GM23248 (cell line): ENCODE measurements at places on chromosomes 5 and 9. TPM values are rescaled to one million over a fixed set of nuclear protein-coding genes. Genes with fewer than 3 reads are reported as not detected.

RHOBTB3 gene
- total RNA-seq, result 202 and 214 TPM in 2 replicates

ZBTB5 gene
- 8.3 and 8.7 TPM in 2 replicates for total RNA-seq

OR1J2 gene
- total RNA-seq, result 0.22 TPM in 1 of 2 replicates, not detected in the other

SIT1 gene
- total RNA-seq, result not detected in 2 replicates

GRCh38 chr9:136286987-136287379, 16.9 kb downstream of the CCDC187 start:
- H3K27ac ChIP-seq, result no peak overlapping the region
- H3K4me1 ChIP-seq, result no peaks in the 10 kb centered on the region
- no peaks in the 10 kb centered on the region for H3K36me3 ChIP-seq
- no peak overlapping the region for H3K4me3 ChIP-seq

DNA sequence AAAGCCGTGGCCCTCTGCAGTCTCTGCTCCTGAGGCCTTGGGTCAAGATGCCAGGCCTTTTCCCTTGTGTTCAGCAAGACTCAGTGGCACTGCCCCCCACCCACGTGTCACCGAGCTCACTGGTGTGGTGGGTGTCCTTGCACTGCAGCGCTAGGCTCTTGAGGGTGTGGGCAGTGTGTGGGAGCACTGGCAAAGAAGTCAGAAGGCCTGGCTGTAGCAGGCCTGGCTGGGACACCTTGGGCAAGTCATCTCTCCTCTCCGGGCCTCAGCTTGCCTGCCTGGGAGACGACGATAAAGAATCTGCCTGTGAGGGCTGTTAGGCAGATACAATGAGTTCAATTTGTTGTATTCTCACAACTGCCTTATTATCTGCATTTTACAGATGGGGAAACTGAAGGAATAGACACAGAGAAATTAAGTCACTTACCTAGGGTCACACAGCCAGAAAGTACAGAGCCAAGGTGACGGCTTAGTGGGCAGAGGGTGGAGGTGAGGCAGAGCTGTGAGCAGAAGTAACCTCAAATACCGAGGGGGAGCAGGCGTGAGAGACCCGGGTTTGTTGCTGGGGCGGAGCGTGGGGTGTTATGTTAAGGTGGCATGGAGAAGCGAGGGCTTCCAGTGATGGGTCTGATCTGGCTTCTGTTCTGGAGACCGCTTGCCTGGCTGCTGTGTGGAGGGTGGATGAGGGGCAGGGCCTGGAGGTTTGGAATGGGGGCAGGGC, 1.4 kb downstream of the TSPAN17 start:
- H3K27me3 ChIP-seq, result no peaks in the 10 kb centered on the region
- peak; percentile 45 for DNase-seq
- no peaks in the 10 kb centered on the region for H3K36me3 ChIP-seq
- no peak overlapping the region for H3K27ac ChIP-seq
- peaks cover 18% of the 10 kb centered on the region for H3K4me1 ChIP-seq

DNA sequence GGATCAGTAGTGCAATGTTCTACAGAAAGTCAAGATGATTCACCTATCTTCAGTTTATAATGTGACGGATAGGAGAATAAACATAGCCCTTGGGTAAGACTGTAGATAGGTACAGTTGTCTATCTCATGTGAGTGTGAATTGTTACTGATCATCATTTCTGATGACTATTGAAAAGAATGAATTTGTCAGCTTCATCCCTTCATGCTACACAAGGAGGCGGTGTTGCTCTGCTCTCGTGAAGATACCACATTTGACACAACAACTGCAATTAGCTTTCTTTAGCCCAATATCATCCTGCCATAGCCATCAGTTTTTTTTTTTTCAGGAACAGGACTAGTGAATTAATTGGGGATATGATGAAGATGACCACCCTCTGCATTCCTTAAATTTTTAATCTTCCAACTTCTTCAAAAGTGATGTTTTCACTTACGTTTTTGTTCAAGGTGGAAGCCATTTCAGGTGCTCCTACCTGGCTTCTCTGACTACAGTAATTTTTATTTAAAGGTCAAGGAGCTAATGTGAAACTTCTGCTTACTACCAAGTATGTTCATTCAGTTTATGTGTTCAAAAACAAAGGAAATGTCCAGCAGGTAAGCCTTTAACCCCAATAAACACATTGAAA, 152.9 kb upstream of the MOCS2 start:
- peak; percentile 80 for DNase-seq
- no peak overlapping the region for H3K4me3 ChIP-seq
- H3K27ac ChIP-seq, result no peak overlapping the region

- no peaks in the 10 kb centered on the region for H3K36me3 ChIP-seq
- DNase-seq, result no peak
- H3K4me3 ChIP-seq, result no peak overlapping the region
- H3K27me3 ChIP-seq, result peaks cover 7% of the 10 kb centered on the region; the same call in 1 of the 2 replicates
- H3K4me1 ChIP-seq, result peaks cover 14% of the 10 kb centered on the region
Observed at GRCh38 chr5:135574493-135574892, 4.3 kb downstream of the CXCL14 start.

GRCh38 chr9:130627896-130628792, 36.2 kb upstream of the PRDM12 start:
- H3K4me3 ChIP-seq, result no peak overlapping the region
- peaks cover 14% of the 10 kb centered on the region for H3K36me3 ChIP-seq
- no peaks in the 10 kb centered on the region for H3K27me3 ChIP-seq
- no peak for DNase-seq
